ENCODE measurements at places on chromosomes 4 and X.

GRCh38 chr4:147134536-147135210, 189.0 kb upstream of the TTC29 start:
- no peak for DNase-seq

DNA sequence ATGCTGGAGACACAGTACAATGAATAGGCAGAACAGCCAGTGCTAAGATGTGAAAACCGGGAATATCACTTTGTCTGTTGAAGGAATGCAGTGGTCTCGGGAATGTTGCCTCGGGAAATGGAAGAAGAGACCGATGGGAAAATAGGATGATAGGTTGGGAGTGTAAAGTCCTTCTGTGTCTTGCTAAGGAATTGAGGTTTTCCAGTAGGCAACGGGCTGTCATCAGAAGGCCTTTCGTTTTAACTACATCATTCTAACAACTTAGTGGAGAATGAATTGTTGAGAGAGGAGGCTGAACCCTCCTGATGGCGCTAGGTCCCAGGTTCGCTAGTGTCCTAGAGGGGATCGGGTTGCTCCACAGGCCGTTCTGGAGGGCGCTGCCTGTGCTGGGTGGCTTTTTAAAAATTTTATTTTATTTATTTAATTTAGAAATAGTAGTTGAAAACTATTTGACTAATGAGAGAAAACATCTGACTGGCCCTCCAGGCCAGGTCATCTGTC, 730 bp downstream of the VBP1 start:
- DNase-seq: no peak

- DNase-seq: no peak
Measured at GRCh38 chrX:153782313-153782712, 1.5 kb downstream of the SRPK3 start.

DNA sequence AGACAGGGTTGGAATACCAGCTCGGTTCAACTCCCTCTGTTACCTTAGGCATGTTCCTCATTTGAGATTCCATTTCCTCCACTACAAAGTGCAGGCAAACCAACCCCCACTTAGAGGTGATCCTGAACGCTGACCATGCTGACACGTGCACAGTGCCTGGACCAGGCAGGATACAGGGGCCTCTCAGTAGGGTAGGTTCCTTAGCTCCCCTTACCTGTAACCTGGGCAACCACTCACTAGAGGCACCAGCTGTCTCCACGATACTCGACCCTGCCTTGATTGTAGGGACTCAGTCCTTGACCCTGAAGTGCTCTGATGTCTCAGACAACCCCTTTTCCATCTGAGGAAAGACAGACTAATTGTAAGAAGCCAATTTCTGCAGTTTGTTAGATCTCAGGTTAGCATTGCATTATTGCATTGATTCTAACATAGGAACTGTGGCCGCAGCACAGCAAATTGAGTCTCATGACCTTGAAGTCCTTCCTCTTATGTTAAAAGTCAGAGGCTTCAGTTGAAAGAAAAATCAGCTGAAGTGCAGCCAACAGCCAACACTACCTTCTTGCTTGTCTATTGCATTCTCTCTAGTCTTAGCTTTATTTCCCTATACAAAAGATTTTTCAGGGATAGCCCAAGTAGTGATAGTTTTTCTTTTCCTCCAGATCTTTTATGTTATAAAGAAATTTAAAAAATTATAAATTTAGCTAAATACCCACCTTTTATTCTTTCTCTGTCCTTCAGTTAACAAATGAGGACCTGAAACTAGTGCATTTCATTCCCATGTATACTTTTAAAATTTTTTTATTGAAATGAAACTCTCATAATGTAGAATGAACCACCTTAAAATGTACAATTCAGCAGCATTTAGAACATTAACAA, 11.2 kb upstream of the C1QTNF7 start:
- DNase-seq: no peak

DNA sequence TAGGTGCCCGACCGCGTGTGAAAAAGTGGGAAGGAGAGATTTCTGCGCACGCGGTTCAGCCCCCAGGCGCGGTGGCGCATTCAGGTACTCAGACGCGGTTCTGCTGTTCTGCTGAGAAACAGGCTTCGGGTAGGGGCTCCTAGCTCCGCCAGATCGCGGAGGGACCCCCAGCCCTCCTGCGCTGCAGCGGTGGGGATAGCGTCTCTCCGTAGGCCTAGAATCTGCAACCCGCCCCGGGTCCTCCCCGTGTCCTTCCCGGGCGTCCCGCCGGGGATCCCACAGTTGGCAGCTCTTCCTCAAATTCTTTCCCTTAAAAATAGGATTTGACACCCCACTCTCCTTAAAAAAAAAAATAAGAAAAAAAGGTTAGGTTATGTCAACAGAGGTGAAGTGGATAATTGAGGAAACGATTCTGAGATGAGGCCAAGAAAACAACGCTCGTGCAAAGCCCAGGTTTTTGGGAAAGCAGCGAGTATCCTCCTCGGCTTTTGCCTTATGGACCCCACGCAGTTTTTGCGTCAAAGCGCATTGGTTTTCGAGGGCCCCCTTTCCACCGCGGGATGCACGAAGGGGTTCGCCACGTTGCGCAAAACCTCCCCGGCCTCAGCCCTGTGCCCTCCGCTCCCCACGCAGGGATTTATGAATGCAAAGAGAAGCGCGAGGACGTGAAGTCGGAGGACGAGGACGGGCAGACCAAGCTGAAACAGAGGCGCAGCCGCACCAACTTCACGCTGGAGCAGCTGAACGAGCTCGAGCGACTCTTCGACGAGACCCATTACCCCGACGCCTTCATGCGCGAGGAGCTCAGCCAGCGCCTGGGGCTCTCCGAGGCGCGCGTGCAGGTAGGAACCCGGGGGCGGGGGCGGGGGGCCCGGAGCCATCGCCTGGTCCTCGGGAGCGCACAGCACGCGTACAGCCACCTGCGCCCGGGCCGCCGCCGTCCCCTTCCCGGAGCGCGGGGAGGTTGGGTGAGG, 3.7 kb downstream of the SHOX start:
- DNase-seq: no peak

Data from GM19239 (cell line).